EH (cell line): ENCODE measurements at places on chromosomes 5 and 9.

- DNase-seq: peak; percentile 28
Observed at GRCh38 chr5:36734422-36734821, 128.0 kb downstream of the SLC1A3 start.

- no peak for DNase-seq
Observed at GRCh38 chr5:96227957-96228356, 205.1 kb downstream of the PCSK1 start.

- no peak for DNase-seq
Observed at GRCh38 chr5:123997064-123997461, 485.1 kb downstream of the CSNK1G3 start.

GRCh38 chr9:122498883-122499288, 11.7 kb upstream of the OR1J2 start:
- DNase-seq: peak; percentile 73

DNA sequence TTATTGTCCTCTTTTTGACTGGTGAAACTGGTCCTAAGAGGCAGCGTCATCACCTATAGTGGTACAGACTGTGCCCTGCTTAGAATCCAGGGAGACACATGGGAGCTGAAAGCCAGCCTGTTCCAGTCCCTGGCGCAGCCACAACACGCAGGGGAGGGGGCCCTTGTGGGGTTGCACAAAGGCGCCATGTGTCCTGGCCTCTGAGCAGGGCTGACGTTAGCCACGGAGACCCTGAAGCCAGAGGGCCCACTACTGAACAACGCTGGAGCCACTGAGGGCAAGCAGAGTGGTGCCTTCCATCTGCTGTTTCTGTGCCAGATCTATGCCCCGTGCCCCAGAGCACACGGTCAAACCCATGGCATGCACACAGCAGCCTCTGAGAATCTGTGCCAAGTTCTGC, 147.3 kb downstream of the ACTL7B start:
- DNase-seq: no peak

DNA sequence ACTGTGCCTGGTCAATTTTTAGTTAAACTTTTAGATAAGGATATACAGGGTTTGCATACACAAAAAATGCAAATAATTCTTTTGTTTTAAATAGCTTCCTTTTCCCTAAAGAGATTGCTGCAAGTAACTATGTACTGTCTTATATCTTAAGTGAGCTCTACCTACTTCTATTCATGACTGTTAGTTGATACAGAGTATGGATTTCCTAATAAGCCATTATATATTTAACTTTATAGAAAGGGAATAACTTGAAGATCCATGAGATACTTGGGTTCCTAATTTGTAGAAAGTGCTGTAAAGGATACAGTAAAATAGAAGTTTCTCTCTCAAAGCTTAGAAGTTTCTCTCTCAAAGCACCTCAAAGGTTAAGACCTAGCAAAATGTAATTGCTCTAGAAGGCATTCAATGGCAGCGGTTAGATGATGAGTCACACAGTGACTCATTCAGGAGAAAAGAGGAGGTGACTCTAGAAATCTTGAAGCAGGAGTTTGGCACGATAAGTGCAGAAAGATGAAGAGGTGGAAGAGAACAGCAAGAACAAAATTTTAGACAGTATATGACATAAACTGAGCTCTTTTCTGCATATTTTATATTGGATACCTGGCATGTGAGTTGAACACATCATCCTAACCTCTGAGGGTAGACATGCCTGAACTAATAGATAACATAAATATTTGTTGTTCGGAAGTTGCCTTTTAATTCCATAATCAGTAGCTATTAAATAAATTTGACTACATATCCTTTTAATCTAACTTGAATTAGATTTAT, 5.5 kb upstream of the DNAJC21 start:
- peak; percentile 89 for DNase-seq

GRCh38 chr9:14932641-14933040, 22.4 kb upstream of the FREM1 start:
- DNase-seq: no peak

GRCh38 chr9:136615631-136616306, 46.9 kb upstream of the EGFL7 start:
- DNase-seq: no peak
